ENCODE measurements at places on chromosomes 7 and 10. TPM values are rescaled to one million over a fixed set of nuclear protein-coding genes. Genes with fewer than 3 reads are reported as not detected.

DNA sequence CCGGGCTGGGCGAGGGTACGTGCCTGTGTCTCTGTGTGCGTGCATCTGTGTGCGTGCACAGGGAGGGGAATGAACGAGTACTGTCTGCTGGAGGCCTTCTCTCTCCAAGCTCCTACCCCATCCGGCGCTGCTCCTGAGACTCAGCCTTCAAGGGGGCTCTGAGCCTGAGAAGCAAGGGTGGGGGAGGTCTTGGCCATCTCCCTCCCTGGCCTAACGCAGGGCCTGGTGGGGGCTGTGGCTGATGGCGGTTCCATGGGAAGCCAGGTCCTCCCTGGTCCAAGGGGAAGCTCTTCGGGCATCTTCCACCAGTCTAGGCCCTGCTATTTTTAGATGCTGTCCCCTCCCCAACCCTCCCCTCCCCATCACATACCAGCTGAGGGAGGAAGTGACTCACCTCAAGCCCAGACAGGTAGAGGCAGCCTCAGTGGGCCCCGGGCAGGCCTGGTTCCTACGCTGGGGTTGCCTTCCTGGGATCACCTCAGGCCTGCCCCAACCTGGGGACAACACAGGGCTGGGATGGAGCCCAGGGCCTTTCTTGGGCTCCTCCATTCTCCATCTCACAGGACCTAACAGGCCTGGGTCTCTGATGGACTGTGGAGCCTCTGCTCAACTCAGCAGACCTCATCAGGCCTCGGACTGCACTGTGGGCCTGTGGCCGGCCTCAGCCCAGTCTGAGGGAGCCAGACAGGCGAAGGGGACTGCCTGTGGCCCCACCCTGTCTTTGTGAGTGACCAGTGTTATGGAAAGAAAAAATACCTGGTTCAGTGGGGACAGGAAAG is 32.2 kb downstream of the DNAJB12 start:
- peak overlapping the region; percentile 35 for H3K4me3 ChIP-seq
- H3K36me3 ChIP-seq = peaks cover 13% of the 10 kb centered on the region
- H3K27ac ChIP-seq = peak overlapping the region; percentile 95
- H3K4me1 ChIP-seq = peaks cover 31% of the 10 kb centered on the region
- peak; percentile 88 for DNase-seq

Gene IGF2BP3
- 29.8 TPM for total RNA-seq

Gene OR2A14
- not detected for total RNA-seq

- no peak overlapping the region for H3K4me3 ChIP-seq
- no peak overlapping the region for H3K27ac ChIP-seq
- H3K4me1 ChIP-seq = peaks cover 4% of the 10 kb centered on the region
- H3K27me3 ChIP-seq = peaks cover 15% of the 10 kb centered on the region
- DNase-seq = no peak
Observed at GRCh38 chr10:29773675-29774091, 138.9 kb upstream of the SVIL start.

GRCh38 chr7:113033959-113034358 is 52.7 kb downstream of the GPR85 start:
- no peak overlapping the region for H3K4me3 ChIP-seq
- H3K4me1 ChIP-seq = no peaks in the 10 kb centered on the region
- H3K27ac ChIP-seq = no peak overlapping the region
- no peak for DNase-seq
- no peaks in the 10 kb centered on the region for H3K36me3 ChIP-seq
- H3K27me3 ChIP-seq = no peaks in the 10 kb centered on the region

Gene KIAA1549
- 7.1 TPM for total RNA-seq

Gene INA
- not detected for total RNA-seq

Measured in MCF 10A (cell line).